GM12892 (cell line): ENCODE measurements at places on chromosomes 4 and X.

DNA sequence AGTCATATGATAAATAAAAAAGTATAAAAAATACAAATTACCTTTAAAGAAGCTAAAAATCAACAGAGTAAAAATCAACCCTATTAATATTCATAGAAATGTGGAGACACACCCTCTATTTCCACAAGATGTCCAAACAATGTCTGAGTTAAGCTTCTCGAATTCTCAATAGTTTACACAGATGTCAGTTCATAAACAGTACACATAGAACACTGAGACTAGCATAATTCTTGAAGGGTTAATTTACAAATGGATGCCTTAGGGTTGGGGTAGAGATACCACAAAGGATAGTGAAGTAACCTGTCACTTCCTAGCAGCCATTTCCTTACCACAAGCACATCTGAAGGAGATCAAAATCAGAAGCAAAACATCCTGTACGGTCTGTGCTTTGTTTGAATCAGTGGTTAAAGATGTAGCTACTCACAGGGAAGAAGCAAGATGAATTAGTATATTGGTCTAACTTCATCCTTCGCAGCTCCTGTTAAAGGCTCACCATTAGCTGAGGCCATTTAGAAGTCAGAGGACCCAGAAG lies 2393.9 kb downstream of the ARAP2 start:
- no peak for DNase-seq

DNA sequence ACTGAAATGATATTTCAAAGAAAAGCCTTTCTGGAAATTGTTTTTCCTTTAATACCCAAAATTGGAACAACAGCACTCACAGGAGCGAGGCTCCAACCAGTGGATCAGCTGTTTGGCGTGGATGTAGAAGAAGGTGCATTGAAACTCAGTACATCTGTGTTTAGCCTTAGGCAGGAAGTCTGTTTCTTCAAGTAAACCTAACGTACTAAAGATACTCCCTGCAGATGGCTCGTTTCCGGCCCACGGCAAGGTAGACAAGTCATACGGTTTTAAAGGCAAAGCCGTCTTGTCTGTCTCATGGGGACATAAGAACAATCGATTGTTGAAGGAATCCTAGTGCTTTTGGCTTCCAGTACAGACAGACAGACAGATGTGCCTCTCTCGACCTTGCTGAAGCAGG lies 50.0 kb upstream of the CLCN4 start:
- no peak for DNase-seq

DNA sequence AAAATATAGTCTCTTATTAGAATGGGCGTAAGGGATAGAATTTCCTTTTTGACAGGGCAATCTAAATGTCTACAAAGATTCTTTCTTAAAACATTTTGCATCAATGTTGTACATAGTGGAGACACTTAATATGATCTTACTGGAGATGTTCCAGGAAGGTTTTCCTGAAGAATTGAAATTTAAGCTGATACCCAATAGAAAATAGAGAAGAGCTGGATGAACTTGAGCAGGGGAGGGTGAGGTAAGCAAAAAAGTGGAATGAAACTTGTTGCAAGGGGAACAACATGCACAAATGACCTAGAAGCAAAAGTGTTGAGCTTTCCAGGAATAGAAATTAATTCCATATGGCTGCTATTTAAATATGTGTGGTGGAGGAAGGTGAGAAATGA lies 19.7 kb downstream of the SLAIN2 start:
- no peak for DNase-seq

DNA sequence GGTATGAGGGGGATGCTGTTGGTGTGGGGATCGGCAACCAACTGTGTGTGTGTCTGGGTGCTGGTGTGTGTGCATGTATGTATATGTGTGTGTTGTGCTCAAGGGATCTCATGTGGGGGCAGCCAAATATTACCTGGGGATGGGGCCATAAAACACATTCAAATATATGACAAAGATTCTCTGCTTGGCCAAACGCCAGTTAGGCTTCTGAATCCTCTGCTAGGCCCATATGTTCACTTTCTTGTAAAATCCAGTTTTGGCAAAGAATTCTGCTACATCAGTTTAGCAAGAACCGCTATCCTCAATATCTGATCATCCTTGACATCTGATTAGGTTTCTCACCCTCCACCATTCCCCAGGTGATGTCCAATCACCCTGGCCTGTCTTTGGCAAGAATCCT lies 106.6 kb downstream of the RASL11B start:
- no peak for DNase-seq

- no peak for DNase-seq
Observed at GRCh38 chr4:150280975-150281374, 202.7 kb downstream of the DCLK2 start.

GRCh38 chr4:47899639-47900038 lies 14.7 kb downstream of the NFXL1 start:
- DNase-seq, result no peak

DNA sequence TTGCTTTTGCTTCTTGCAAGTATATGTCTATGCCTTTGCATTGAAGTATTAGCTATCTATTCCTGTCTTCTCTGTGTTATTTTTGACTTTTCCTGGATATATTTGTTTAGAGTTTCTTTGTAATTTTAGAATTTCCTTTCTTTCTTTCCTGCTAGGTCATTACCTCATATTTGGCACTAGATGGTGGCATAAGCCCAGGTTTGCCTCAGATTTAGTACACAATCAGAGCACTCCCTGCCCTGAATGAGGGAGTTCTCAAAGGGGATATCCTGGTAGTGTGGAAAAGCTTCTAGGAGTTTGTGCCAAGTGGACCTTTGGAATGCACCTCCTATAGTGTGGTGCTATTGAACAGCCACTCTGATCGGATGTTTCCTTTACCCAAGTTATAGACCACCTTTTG lies 181.6 kb downstream of the UGT8 start:
- no peak for DNase-seq

DNA sequence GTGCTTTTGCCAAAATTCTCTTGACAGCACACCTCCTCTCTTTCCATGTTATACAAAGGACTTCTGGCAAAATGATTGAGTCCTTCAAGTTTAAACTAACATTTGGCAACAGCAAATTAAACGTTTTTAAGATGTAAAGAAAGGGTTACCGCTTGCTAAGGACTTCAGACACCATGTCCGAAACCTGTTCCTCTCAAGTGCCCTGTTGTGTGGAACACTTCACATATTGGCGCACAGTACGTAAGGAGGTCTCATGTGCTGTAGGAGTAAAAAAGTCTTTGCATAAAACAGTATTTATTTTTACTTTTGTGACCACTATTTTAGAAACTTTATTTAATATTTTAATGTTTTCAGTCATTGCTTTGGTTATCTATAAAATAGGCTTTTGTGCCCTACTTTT lies 33.7 kb upstream of the HPRT1 start:
- DNase-seq, result no peak

DNA sequence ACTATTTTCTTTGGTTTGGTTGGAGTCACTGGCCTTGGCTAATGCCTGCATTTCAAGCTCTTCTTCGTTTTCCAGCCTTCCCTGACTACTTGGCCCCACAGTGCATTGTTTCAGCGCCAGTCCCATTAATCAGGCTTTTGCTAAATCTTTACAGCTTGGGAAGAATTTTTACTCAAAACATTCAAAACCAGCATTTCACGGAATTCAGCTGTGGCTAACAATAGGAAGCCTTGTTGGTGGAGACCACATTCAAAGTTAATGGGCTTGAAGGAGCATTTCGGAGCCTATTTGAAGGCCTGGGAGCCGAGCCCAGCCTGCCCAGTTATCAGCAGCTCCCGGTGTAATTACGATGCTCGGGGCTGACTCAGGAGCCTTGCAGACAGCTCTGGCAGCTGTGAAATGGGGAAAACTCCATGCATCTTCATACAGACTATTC lies 30.8 kb upstream of the VCX2 start:
- DNase-seq, result no peak
